ENCODE measurements at places on chromosomes 13 and 19.
A peak's percentile ranks its signal among the peaks of the same experiment; 100 is the strongest.

DNA sequence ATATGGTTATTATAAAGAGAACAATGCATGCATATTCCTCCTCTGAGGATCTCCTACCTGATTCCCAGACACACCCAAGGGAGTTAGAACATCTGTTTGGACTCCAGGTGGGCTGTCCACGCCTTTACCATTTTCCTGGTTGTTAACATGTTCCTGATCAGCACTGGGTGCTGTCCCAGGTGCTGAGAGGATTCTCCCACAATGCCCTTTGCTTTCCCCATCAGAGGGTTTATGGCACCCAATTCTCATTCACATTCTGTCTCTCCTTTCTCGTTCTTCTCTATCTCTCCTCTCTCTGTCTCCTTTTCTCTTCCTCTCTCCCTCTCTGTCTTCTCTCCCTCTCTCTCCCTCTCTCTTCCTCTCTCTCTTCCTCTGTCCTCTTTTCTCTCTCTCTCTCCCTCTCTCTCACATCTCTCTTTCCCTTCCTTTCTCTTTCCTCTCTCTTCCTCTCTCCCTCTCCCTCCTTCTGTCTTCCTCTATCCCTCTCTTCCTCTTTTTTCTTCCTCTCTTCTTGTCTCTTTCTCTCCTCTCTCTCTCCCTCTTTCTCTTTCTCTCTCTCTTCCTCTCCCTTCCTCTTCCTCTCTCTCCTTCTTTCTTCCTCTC is 3.3 kb upstream of the RDH13 start:
- DNase-seq, result no peak

DNA sequence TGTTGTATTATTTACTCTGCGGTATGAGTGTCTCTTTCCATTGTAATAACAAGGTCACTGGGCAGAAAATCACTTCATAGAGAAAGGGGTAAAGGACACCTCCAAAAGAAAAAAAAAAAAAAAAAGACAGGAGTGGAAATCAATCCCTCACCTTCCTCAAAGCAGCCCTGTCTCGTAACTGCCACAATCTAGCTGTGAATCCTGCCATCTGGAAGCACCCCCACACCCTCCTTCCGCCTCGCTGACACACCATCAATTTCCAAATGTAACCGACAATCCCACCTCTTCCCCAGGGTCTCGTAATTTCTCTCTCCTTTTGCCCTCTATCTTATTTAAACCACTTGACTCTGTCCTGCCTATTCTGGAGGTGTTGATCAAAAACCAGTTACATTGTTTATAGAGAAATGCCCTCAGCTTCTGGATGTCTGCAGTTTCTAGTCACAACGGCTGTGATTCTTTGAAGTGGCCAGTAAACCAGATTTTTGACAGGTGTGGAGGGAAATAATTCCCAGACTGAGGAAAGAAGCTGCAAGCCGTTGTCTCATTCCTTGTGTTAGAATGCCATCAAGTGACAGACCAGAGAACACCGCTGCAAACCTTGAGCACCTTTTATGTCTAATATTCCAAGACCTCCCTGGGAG is 9.1 kb upstream of the POP4 start:
- peak; percentile 67 for DNase-seq

DNA sequence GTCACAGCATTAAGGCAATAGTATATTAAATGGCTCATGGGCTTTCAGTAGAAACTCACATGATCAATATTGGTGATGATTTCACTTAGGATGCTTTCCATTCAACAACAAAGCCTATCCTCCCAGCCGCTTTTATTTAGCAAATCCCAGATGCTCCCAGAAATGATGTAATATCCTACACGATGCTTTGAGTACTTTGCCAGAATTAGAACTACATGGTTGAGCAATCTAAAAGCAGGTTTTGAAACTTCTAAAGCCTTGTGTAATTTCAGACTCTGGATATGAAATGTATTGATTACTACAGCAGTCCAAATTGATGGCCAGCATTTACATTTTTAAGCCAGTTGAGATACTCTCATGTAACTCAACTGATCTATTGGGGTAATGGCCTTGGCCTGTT is 13.6 kb downstream of the DLEU7 start:
- no peak for DNase-seq

DNA sequence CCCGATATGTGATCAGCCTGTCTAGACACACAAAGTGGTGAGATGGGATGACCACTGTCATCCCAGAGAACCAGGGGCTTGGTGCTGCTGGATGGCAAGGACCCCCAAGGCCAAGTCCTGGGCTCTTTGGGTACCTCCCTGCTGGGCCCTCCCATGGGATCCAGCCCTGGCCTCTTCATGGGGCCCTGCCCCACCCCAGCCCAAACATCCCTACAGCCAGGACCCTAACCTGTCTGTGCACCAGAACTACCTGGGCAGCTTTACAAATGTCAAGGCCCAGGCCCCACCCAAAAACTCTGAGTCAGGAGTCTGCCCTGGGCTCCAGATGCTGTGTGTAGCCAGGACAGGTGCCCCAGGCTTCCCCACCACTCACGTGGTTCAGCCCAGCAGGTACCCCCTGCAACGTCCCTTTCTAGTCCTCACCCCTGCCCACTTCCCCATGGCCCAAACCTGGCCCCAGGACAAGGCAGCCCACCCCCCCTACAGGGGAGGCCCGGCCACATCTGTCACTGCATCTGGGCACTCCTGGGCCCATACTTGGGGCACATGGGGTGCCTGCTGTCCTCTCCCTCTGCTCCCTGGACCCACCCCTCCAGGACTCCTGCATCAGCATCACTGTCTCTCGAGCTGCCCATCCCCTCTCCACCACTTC is 233.5 kb downstream of the TUBA3C start:
- DNase-seq, result no peak

DNA sequence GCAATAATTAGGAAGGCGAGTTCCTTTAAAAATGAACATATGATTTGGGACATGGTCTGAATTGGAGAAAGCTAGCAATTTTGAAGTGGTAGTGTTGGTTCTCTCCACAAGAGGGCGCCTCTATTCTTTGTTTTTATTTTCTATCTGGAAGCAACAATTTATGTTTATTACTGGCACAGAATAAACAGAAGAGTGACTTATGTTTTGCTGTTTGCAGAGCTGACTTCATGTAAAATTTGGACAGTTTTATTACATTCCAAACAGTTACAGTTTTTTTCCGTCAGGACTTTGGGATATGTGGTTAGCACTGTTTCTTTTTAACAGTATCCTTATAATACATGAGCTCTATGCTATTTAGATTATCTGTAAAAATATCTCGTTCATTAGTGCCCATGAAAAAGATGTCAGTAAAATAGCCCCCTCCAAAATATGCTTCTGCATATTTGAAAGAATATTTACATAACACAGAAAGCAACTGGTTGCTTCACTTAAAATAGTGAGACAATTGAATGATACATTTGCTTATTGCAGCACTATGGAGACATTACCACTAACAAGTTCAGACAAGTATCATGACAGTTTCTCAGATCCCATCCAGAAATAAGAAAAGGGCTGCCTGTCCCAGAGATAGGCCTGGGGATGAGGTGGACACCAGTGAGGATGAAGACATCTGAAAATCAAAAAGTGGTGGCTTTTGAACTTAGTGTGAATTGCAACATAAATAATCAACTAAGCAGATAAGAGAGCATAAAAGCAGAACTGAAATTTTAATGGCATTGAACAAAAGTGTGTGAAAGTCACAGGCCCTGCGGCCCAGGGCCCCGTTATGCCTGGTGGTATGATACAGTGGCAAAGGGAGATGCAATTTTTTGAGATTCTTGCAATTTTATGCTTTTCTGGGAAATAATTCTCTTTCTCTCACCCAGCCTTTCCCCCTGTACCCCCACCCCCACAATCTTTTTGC is 32.3 kb upstream of the FGF9 start:
- peak; percentile 3 for DNase-seq

- no peak for DNase-seq
Measured at GRCh38 chr19:288911-289310, 2.3 kb downstream of the PLPP2 start.

GRCh38 chr13:97249093-97249795 is 27.1 kb downstream of the MBNL2 start:
- no peak for DNase-seq

GRCh38 chr19:8461891-8462290 is 17.1 kb downstream of the HNRNPM start:
- no peak for DNase-seq

- DNase-seq, result no peak
Measured at GRCh38 chr13:111482126-111482525, 161.7 kb downstream of the TEX29 start.

DNA sequence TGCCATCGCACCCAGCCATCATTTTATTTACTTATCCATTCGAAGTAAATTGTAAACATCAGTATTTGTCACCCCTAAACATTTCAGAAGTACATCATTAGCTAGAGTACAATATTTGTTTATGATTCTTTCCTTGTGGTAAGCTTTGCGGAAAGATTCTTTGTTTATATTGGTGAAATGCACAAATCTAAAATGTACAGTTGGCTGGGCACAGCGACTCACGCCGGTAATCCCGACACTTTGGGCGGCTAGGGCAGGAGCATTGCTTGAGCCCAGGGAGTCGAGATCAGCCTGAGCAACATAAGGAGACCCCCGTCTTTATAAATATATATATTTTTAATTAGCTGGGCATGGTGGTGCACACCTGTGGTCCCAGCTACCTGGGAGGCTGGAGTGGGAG is 10.1 kb downstream of the LGALS7B start:
- DNase-seq, result no peak

DNA sequence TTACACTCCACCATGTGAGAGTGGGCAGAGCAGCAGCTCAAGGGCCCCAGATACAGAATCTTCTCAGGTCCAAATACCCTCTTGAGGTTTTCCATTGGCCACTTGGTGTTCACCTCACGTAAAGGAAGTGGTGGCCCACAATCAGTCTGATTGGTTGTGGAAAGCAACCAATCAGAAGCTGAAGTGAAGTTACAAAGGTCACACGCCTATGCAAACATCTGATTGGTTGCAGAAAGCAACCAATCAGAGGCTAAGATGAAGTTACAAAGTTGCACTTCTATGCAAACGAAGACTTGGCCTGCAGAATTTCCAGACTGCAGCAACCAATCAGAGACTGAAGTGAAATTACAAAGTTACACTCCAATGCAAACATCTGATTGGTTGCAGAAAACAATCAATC is 14.3 kb upstream of the TM9SF2 start:
- no peak for DNase-seq

DNA sequence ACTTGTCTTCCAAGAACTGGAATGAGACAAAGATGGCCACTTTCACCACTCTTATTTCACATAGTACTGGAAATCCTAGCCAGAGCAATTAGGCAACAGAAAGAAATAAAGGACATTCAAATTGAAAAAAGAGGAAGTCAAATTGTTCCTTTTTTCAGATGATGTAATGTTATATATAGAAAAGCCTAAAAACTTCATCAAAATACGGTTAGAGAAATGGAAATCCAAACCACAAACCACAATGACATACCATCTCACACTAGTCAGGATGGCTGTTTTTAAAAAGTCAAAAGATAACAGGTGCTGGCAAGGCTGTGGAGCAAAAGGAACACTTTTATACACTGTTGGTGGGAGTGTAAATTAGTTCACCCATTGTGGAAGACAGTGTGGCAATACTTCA is 113.3 kb upstream of the SPRY2 start:
- DNase-seq, result no peak

- DNase-seq, result no peak
Measured at GRCh38 chr13:33261387-33262061, 24.0 kb downstream of the STARD13 start.

DNA sequence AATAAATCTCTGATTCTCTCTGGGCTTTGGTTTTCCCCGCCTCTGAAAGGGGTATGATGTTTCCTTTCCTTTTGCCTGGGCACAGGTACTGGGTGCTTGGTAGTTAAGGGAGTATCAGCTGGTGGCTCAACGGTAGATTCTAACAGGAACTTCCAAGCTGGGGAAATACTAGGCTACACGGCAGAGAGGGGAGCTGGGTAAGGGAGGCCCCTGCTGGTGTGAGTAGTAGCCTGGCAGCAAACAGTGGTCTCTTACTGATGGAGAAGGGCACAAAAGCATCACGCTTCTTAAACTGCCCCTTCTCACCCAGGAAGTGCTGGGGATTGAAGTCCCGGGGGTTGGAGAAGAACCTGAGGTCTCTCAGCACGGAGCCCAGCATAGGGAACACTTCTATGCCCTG is 26.9 kb upstream of the CYP2A7 start:
- DNase-seq, result no peak

DNA sequence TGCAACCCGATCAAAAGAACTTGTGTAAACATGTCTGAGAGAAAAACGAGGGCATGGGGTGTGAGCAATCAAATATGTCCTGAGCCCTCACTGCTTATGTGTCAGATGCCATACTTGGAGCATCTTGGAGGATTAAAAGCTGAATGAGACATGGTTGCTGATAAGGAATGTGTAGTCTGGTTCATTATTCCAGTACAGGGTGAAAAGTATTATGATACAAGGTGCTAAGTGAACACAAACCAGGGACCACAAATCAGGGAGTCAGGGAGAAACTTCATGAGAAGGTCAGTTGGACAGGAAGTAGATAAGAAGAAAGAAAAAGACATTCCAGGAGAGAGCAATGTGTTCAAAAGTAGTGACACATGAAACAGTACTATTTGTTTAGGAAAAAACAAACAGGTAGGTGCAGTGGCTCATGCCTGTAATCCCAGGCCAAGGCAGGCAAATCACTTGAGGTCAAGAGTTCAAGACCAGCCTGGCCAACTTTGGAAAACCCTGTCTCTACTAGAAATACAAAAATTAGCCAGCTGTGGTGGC is 2.0 kb upstream of the RCBTB1 start:
- DNase-seq, result no peak

DNA sequence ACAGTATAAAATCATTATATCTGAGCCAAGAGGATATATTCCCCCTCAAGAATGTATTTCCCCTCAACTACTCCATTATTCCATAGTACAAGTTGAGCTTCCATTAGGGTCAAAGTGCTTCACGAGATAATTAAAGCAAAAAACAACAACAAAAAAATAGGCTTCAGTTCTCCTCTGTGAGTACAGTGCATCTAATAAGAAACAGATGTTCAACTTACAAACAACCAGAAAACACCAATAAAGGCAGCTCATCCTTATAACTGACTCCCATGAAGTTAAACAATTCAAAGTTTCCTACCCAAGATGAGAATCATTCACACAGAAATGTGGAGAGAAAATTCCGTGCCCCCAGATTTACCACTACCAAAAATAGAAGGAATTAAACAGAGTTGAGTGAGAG is 854.4 kb downstream of the PCDH9 start:
- DNase-seq, result no peak

DNA sequence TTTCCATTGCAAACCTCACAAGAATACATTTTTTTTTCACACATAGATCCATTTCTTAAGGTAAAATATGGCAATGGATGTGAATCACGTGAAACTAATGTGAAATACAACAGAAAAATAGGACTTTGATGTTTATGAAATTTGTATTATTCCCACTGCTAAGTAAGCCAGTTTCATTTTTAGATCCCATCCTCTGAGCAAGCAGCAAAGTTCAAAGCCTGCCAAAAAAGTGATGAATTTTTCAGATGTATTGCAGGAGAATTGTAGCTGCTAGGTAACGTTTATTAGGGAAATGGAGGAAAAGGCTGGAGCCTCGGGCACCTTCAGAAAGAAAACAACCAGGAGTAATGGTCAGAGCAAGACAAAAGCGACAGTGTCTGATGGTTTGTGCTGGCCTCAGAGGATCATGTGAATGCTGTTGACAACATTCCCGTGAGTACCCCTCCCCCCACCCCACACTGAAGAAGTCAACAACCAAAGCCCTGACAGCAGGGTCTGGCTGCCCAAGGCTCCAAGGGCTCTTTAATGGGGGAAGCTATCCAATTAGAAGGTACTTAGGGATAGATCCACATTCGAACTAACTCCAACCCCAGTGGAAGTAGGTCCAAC is 95.5 kb downstream of the OXGR1 start:
- no peak for DNase-seq
